Hematopoietic multipotent progenitor cell treated with erythropoietin and hydrocortisone succinate and interleukin-3 and kit ligand, for 15 days (in vitro differentiated cells): ENCODE measurements at places on chromosomes 7 and 10.

DNA sequence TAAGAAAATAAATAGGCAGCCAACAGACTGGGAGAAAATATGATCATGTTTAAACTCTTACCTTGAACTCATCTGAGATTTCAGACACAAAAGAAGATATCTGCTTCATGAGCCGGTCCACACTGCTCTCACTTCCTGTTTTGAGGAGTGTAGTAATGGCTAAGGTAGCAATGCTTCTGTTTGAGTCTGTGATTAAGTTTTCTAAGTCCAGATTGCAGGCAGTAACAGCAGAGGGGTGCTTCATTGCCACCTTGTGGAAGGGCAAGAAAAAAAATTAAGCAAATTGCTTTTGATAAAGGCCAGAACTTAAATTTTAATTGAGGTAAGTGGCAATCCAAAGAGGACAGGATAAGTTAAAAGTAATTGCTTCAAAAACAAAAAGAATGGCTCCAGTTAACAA lies 69.1 kb downstream of the MEST start:
- DNase-seq, result no peak

GRCh38 chr7:151769188-151769821 lies 107.6 kb downstream of the PRKAG2 start:
- DNase-seq, result no peak

DNA sequence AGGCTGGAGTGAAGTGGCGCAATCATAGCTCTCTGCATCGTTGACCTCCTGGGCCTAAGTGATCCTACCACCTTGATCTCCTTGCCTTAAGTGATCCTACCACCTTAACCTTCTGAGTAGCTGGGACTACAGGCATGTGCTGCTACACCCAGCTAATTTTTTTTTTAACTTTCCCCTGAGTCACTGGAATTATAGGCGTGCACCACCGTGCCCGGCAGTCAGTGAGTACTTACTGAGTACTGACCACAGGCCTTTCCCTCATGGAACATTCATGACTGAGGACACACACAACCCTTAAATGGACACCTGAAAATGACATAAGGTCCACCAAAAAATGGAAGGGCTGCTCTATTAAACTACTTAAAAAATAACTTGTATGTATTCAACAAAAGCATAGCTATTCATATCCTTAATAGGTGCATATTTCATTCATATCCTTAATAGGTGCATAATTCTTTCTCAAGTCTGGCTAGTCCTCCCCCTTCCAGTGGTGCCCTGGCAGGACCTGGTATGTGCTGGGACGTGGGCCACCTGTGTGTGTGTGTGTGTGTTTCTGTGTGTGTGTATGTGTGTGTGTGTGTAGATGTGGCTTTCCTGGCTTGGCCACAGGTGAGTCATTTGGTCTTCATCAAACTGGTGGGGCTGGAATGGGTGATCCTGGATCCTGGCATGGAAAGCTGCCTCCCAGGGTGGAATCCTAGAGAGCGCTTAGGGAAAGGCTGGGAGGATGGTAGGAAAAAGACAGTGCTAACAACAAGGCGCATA lies 3.5 kb downstream of the FAM180A start:
- no peak for DNase-seq

GRCh38 chr10:112442063-112442462 lies 4.7 kb downstream of the ZDHHC6 start:
- no peak for DNase-seq

DNA sequence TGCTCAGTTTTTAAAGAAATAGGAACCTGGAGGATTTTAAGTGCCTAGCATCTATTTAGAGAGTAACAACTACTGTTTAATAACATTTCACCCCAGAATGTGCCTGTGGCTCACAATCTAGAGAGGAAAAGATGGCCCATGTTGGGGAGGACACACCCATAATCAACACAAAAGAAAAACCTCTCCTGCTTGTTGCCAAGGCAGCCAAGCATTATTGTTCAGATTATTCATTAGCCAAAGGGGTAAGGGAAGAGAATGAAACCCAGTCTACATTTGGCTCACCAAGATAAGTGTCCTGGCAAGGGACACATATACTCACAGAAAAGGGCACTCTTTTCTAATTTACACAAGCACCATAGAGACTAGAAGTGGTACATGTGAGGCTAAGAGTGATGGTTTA lies 17.7 kb upstream of the IFIT1B start:
- DNase-seq, result no peak

- DNase-seq, result no peak
These were observed 32.3 kb downstream of the PITRM1 start for GRCh38 chr10:3140280-3140679.

DNA sequence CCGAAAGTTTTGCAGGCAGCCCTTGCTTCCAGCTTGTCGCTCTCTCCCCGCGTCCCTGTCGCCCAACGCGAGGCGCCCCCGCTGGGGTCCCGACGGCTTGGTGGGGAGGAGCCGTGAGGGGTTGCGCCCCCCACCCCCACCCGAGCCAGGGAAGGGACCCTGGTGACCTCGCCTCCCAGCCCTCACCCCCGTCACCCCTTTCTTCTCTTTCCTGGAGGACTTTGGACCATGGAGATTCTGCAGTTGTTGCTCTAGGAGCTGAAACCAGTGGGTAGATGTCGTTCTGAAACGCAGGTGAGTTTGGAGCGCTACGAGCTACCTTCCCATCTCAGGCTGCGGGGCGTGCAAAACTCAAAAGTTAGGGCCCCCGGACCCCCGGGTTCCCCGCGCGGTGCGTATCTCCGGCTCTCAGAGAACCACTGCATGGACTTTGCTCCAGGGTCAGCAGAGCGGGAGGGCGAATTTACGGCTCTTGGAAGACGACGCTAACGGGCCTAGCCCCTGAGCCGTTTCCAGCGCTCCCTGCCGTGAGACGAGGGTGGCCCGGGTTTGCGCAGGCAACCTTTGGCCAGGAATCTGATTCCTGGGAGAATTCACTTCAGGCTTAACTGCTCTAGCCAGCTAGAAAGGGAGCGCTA lies 684 bp upstream of the ATXN7L1 start:
- DNase-seq, result no peak

- DNase-seq, result no peak
These were observed 320.7 kb downstream of the GPR37 start for GRCh38 chr7:124444696-124445480.

- DNase-seq, result no peak
These were observed 3.4 kb upstream of the ZNF503 start for GRCh38 chr10:75404815-75405597.

DNA sequence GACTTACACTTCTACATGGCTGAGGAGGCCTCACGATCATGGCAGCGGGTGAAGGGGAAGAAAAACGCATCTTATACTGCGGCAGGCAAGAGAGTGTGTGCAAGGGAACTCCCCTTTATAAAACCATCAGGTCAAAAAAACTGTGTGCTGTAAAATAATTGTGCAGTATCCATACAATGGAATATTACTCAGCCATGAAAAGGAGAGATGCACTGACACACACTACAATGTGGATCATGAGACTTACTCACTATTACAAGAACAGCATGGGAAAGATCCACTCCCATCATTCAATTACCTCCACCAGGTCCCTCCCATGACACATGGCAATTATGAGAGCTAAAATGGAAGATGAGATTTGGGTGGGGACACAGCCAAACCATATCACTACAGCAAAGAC lies 27.2 kb upstream of the CARD11 start:
- DNase-seq, result no peak

GRCh38 chr7:91041901-91042484 lies 222.2 kb upstream of the FZD1 start:
- no peak for DNase-seq

DNA sequence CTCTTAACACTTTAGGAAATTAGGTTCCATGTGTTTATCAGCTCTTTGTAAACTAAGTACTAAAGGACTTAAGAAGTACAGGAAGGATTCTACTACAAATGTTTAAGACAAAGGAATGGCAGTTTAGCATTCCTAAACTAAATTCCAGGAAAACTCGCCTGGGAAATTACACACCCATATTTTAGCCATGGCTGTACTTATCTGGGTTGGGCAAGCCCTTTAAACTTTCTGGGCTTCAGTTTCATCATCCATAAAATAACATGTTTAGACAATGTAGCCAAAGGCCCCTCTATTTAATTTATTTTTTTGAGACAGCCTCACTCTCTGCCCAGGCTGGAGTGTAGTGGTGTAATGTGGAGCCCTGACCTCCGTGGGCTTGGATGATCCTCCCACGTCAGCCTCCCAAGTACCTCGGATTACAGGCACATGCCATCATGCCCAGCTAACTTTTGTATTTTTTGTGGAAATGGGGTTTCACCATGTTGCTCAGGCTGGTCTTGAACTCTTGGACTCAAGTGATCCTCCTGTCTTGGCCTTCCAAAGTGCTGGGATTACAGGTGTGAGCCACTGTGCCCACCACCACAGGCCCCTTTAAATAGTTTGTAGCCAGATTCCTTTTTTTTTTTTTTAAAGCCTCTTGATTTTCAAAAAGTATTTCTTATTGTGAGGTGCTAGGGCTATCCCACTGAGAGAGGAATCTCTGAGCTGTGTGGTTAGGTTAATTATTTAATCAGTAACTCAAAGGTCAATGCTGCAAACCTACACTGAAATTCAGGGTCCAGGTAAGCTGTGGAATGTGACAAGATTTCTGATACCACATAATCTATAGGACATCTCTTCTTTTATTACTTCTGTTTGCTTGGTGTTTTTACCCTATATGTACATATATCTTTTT lies 32.1 kb downstream of the TMEM60 start:
- DNase-seq, result no peak

DNA sequence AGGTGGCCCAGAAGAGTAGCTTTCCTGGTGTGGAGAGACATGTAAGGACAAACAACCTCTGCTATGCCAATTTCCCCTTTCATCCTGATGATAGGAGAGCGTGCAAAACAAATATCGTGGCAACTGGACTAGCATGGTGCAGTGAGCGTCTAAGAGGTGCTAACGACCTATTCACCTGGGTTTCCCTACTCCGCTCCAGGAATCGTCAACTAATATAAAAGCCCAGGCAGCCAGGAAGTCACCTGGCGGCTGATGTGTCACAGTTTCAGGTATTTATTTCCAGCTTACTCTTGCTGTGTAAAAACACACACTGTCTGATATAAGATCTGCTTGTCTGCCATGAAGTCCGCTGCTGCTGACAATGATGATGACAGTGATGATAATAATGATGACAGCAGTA lies 56.5 kb upstream of the EFCAB10 start:
- DNase-seq, result no peak

GRCh38 chr7:16904076-16904475 lies 22.3 kb upstream of the AGR3 start:
- no peak for DNase-seq
